CD4-positive, alpha-beta T cell treated with Interferon alpha-2 for 1 hour (primary cell): ENCODE measurements at places on chromosomes 5 and 9.

- no peak for DNase-seq
Measured at GRCh38 chr9:89732295-89732938, 127.6 kb downstream of the GADD45G start.

- no peak for DNase-seq
Measured at GRCh38 chr5:158910782-158911692, 188.7 kb downstream of the EBF1 start.

DNA sequence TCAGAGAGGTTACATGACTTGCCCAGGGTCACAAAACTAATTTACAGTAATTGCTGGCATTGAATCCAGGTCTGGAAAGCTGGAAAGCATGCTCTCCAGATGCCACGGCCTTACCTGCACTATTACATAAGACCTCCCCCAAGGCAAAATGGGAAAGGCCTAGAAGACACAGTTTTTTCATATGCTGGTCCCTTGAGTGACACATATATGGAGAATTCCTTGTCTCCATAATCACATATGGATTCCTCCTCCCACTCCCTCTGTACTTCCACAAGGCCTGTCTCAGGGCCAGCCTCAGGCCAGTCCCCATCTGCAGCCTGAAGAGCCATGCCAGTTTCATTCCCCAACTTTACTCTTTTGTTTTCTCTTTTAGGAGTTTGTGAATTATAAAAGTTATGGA lies 28.6 kb upstream of the MEIKIN start:
- DNase-seq = no peak

DNA sequence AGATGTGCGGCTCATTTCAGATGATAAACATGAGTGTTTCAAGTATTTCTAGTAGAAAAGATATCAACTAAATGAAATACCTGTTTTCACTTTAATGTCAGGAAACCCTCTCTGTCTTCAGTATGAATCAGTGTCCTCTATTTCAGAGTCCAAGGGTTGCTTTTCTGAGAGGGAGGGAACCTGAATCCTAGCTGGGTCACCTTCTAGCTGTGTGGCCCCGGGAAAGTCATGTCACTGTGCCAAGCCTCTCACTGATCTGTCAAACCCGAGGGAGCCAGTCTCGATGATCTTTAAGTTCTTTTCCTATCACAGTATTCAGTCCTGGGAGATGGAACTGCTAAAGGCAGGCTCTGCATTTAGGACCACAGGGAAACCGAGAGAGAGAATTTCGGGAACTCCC lies 258.9 kb downstream of the NTRK2 start:
- no peak for DNase-seq

DNA sequence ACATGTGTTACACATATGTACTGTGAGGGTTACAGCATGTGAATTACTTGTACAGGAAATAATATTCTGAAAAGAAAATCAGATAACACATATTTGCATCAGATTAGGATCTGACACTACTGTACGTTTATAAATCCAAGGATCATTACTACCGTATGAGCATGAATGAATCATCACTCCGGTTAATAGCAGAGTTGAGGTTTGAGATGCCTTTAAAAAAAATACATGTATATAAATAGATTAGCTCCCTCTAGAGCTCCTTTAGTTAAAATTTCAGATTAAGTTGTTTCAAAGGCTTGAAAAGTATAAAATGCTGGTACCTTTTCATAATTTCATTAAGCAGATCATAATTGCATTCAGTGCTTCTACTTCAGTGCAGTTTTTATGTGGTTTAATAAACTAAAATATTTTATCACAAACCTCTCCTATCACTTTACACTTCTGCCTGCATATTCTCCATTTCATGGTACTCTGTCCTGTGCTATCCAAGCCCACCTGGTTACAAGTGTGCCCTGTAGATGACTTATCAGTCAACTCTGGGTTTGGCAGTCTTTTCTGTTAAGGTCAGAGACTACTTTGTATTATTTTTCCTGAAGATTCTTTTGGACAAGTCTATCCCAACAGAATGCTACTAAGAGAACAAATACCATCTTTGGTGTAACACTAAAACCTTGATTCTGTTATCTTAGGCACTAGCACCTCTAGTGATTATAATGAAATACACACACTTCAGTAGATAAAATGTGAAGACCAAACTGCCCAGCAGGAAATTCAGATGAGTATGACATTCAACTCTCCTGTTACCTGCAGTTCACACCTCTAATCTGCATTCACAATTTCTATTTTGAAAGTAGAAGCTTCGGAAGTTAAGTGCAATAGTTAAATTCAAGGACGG lies 48.0 kb upstream of the POU5F2 start:
- DNase-seq = no peak

- DNase-seq = peak; percentile 95
Measured at GRCh38 chr9:128552153-128552743, at the start of gene SPTAN1. SPTAN1 (plus strand) TSS chr9:128552587; CDS start chr9:128566741, 14,154 bp downstream.

DNA sequence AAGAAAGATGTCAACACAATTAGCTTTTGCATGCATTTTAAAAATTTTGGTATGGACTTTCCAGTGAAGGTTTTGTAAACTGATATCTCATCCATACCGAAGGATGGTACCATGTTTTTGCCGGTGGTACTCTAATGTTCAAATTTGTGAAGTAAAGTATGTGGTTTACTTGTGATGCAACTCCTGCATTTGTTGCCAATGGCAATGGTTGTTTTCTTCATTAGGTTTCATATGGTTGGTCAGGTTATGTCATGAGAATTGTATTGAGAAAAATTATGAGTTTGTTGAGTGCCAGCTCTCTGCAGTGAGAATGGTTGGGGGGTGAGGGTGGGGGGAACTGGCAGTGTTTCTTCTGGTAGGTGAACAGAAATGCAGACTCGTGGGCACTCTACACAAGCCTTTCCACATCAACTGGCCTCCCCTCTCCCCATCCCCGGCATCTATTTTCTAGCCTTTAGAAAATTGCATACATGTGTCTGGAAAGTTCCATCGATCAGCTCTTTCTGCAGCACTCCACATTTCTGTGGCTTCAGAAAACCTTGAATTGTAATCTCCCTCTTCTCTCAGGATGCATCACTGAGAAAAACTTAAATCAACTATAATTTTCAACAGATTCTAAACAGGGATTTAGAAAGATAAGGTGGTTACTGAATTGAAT lies 107.7 kb downstream of the PDE4D start:
- DNase-seq = no peak

- no peak for DNase-seq
Measured at GRCh38 chr5:80037366-80037765, 2.2 kb downstream of the THBS4 start.

DNA sequence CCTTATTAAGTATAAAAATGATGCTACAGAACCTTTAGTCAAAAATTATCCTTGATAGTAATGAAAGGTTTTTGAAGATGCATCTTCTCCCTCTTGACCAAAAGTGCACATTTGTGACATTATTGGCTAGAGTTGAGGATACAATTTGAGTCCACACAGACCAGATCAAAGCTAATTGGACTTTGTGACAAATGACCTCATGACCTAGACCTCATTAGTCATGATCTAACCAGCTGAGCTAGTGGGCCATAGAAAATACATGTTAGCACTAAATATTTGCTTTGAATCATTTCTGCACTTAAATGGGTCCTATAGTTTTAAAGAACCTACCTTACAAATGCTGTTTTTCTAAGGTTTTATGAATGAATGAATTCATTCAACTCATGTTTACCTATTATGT lies 182.1 kb downstream of the RFX3 start:
- no peak for DNase-seq

- DNase-seq = no peak
Measured at GRCh38 chr9:89529243-89530035, 31.5 kb upstream of the SEMA4D start.

- no peak for DNase-seq
Measured at GRCh38 chr9:127424676-127424999, 456 bp downstream of the ZNF79 start.

DNA sequence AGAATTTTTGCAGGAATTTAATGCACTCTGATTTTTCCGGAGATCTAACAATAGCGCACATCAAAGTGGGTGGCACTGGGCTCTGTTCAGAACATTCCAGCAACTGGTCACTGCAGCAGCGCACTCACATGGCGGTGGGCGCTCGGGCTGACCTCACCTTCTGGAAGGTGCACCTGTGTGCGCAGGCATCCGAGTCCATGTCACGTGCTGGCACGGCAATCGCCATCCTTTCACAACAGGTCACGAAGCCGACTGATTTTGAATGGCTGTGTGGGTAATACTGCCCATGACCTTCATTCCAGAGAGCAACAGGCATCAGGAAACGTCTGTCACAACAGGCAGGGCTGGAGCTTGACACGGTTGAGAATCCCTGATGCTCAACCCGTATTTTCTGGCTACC lies 18.7 kb upstream of the CLPTM1L start:
- DNase-seq = no peak

GRCh38 chr9:37025071-37025822 lies 8.8 kb downstream of the PAX5 start:
- no peak for DNase-seq

- DNase-seq = no peak
Measured at GRCh38 chr9:27701587-27701986, 128.3 kb upstream of the C9orf72 start.

GRCh38 chr5:140043508-140043872 lies 391 bp upstream of the NRG2 start:
- DNase-seq = no peak

GRCh38 chr5:150473673-150474358 lies 24.3 kb upstream of the RPS14 start:
- DNase-seq = no peak

GRCh38 chr9:110638381-110638954 lies 30.1 kb upstream of the MUSK start:
- DNase-seq = no peak

- no peak for DNase-seq
Measured at GRCh38 chr9:93597871-93598646, 21.7 kb downstream of the PHF2 start.
